Stimulated activated CD8-positive, alpha-beta memory T cell treated with anti-CD3 and anti-CD28 coated beads, Interleukin-2, amount 100 ng/mL, for 1 hour (primary cell): ENCODE measurements at places on chromosomes 6 and 20.
A peak's percentile ranks its signal among the peaks of the same experiment; 100 is the strongest.

GRCh38 chr6:83601119-83601518, 88.8 kb downstream of the PRSS35 start:
- no peak for DNase-seq

DNA sequence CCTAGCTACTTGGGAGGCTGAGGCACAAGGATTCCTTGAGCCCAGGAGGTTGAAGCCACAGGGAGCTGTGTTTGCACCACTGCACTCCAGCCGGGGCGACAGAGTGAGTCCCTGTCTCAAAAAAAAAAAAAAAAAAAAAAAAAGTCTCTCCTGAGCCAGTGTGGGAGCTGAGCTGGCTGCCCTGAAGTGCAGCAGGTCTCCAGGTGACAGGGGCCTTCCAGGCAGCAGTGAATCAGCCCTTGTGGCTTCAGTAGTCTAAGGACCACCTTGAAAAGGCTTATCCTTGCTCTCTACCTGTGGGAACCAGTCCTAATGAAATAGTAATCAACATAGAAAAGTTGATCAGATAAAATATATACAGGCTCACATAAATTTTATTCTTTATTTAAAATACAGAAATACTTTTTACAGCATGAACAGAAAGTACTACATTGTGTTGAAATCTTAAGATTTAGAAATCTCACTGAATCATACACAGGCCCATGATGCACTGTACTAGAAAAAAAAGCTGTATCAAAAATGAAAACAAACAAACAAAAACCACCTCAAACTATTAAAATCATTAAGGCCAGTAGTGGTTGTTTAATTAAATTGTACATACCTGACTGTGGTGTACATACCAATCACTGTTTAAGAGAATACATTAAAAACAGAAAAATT, 128.9 kb downstream of the SCML4 start:
- no peak for DNase-seq

GRCh38 chr6:109793021-109793420, 101.9 kb downstream of the FIG4 start:
- no peak for DNase-seq

DNA sequence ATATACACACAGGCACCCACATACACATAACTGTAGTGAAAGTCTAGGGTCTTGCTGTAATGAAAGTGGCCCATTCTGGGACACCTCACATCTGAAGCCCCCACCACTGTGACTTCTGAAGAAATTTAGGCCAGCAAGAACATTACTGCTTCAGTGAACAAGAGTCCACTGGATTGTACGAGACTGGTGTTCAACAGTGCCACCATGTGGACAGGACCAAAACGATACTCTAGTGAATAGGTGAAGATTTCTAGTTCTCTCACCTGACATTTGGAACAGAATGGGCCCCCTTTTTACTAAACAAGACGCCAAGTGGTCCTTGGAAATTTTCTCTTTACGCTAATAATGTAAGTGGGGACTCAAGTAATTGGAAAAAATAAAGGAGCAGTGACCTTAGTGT, 156.9 kb downstream of the MAFB start:
- no peak for DNase-seq

DNA sequence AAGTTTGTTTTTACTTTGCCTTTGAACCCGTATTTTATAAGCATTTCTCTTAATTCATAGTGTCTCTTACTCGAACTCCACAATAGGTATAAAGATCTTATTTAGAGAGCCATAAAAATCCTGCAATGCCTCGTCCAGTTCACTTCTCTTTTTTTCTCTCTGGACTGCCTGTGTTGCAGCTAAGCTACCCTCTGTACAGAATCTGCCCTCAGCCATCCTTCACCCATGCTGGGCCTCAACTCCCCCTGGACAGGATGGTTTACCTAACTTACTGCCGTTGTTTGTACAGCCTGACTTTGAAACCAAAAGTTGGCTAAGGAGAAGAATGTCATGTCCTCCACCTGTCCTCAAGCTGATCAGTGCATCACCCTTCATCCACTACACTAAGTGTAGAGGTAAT, 10.4 kb downstream of the QRSL1 start:
- no peak for DNase-seq

- no peak for DNase-seq
Measured at GRCh38 chr6:44025226-44025625, 102.0 kb downstream of the MRPL14 start.

DNA sequence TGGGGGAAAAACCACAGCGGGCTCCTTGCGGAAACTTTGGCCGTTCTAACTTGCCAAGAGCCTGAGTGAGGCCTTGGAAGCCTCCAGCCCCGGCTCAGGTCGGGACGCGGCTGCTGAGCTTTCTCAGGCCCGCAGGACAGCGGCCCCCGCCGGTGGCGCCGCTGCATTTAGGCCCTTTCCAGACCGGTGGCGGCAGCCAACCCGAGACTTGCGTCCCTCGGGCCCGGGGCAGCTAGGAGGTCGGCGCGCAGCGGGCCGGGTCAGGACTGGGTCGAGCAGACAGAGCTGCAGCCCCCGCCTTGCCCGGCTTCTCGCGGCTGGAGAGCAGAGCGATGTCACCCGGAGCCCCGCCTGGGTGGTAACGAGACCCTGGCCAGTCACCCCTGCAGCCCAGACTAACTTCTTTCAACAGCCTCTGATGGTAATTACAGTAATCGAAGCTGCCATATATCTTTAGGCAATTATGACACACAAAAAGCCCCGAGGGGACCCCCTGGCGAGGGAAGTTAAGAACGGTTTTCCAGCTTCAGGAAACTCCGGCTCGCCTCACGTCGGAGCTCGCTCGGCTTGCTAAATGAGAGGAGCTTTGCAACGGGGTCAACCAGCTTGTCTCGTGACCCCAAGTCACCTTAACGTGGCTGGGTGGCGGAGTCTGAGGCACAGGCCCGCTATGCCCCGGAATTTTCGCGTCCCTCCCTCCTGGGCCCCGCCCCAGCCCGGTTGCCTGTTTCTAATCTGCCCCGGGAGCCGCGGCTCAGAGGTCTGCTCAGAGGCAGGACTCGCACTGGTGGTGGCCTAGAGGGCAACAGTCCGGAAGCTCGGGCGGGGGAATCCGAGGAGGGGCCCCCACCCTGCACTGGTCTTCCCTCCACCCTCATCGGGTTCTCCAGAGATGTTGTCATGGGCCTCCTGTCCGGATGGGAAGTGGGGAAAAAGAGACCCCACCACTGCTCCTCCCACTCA, 3.0 kb downstream of the NR2E1 start:
- no peak for DNase-seq

- DNase-seq: no peak
Measured at GRCh38 chr6:33017018-33017417, 7.6 kb upstream of the HLA-DOA start.

- DNase-seq: peak; percentile 22
Measured at GRCh38 chr20:51481341-51481914, 61.1 kb downstream of the NFATC2 start.

DNA sequence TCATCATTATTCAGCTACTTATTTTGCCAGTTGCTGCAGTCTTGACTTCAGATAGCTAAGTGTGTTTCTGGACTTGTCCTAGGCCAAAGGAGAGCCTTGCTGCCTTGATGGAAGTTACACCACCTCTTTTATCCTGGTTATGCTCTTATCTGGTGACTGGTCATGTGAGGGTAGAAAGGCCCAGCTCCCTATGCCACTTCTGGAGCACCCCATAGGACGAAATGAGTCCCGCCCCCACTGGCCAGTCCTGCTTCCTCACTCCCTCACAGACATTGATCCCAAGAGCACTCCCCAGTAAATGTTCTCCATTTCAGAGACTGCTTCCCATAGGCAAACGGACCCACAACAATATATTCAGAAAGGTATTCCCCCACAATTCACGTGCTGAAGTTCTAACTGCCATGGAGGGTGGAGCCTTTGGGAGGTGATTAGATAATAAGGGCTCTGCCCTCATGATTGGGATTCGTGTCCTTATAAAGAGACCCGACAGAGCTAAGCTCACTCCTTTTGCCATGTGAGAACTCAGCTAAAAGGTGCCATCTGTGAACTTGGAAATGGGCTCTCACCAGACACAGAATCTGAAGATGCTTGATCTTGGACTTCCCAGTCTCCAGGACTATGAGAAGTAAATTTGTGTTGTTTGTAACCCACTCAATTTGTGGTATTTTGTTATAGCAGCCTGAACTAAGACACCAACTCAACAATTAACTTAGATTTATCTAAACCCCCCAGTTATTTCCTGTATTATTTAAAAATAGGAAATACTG, 21.5 kb upstream of the ELOVL2 start:
- DNase-seq: no peak

- no peak for DNase-seq
Measured at GRCh38 chr6:159508931-159509330, 184.1 kb downstream of the SOD2 start.

DNA sequence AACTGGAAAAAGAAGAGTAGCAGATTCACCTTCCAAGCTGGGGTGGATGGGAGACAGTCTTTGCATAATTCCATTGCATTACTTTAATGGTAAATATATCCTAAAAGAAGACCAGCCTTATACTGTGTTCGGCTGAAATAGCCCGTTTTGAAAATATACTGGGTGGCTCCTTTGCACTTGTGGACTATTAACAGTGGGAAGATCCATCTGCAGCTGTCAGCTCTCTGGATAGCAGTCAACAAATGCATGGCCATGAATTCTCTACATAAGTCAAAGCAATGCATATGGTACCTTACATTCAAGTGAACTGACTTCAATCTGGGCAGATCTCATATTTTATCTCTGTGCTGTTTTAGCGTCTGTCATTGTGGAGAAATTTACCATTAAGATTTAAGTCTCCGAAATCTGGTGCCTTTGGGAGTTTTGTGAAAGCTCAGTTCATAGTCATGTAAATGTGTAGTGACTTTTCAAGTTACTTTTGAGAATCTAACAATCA, 400.6 kb upstream of the RNF217 start:
- no peak for DNase-seq

- no peak for DNase-seq
Measured at GRCh38 chr6:108716801-108717791, 131.1 kb upstream of the ARMC2 start.

DNA sequence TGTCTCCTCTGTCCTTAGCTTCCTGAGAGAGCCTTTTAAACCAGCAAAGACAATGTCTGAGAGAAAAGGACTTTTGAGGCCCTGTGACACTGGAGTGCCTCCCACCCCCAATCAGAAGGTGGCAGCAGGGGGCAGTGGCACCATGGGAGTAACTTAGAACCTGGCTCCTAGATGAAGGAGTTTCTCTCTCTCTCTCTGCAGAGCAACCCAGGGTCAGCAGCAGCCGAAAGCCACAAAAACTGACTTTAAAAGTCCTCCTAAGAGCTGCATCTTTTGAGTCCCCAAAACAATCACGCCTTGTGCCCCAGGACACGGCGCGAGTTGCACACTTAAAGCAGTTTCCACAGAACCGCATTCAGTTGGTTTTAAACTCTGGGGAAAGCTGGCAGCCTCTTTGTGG, 5.3 kb upstream of the TCP11 start:
- no peak for DNase-seq

GRCh38 chr6:12826584-12826983, 110.0 kb downstream of the PHACTR1 start:
- DNase-seq: no peak

GRCh38 chr6:140203661-140204147, 829.3 kb upstream of the CITED2 start:
- no peak for DNase-seq

- DNase-seq: no peak
Measured at GRCh38 chr6:149513915-149514314, 29.1 kb upstream of the ZC3H12D start.

- DNase-seq: no peak
Measured at GRCh38 chr6:154981079-154981870, 13.8 kb upstream of the TIAM2 start.

DNA sequence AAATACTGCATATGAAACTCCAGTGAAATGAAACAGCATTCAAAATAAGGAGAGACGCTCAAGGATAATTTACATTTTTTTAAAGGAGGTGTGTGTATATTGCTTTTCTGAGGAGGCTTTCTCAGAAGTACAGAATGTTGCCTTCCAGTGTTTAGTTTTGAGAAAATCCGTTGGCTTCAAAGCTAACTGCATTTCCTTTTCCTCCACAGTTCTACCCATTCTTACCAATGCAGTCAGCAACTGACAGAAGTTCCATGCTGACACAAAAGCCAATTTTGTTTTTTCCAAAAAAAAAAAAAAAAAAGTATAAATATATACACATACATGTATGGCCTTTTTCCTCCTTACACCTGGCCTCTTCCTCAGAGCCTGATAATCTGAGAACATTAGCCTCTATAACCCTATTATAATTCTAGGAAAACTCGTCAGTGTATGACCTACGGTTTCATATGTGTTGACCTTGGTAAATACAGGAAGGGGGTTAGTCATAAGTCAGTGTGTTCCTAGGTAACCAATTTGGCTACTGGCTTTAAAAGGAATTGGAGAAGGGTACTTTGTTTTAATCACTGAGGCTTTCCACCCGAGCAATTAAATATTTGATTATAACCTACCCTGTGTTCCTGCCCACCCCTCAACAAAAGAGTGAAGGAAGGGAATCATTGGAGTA, 24.2 kb downstream of the MGME1 start:
- no peak for DNase-seq

GRCh38 chr6:66179361-66179760, 472.3 kb upstream of the EYS start:
- DNase-seq: no peak

DNA sequence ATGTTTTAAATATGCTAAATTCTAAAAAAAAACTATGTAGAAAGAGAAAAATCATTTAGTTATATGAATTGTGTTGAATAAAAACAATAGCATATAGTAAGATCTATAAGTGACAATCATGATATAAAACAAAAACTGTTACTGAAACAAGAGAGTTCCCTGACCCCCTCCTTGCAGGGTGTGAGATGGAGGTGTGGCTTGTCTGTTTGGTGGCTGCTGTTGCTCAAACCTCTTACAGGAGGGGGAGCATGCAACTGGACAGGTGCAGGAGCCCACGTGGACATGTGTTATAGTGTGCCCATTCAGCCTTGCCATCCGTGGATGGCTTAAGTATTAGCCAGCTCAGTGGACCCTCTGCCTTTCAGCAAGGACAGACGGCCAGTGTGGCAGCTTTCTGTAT, 206.7 kb downstream of the MOXD1 start:
- no peak for DNase-seq

DNA sequence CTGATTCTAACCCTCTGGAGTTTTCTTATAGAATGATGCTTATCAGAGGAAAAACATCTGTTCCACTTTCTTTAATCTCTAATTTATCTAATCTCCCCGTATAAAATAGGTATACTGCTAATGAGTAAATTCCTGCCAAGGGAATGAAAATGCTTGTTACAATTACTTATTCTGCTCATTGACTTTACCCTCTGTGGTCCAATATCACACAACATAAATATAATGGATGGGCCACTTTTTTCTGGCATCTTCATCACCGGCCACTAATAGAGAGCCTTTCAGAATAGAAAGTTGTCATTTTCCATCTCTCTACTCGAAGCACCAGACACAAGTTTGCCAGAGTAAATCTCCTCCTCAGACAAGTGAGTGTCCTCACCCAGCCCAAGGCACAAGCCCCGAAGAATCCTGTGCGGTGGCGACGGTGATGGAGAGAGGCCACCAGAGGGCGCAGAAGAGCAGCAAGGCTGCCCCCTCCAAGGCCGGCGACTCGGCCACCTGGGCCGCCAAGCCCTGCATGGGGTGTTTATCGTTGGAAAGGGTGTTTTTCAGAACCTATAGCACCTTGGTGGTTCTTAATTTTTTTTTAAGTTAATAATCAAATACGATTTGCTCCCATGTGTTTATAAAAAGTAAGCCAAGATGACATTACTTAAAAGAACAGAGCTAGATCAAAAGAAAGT, 212.9 kb upstream of the ARID1B start:
- DNase-seq: peak; percentile 55

- DNase-seq: no peak
Measured at GRCh38 chr20:16209951-16210361, 363.3 kb downstream of the KIF16B start.

- DNase-seq: no peak
Measured at GRCh38 chr6:17036065-17036393, 65.8 kb upstream of the STMND1 start.

GRCh38 chr6:135274561-135275293, 93.6 kb downstream of the MYB start:
- DNase-seq: no peak
